ENCODE measurements at places on chromosomes 13 and 19.
A peak's percentile ranks its signal among the peaks of the same experiment; 100 is the strongest.

- DNase-seq: no peak
Measured at GRCh38 chr19:47339196-47339880, 7.4 kb downstream of the C5AR2 start.

- no peak for DNase-seq
Measured at GRCh38 chr19:1376415-1376805, 7.3 kb upstream of the NDUFS7 start.

GRCh38 chr13:100115693-100116254 is 26.9 kb downstream of the PCCA start:
- DNase-seq: no peak

GRCh38 chr13:107373551-107373950 is 805.6 kb upstream of the ARGLU1 start:
- DNase-seq: peak; percentile 84
